ENCODE measurements at places on chromosomes 4 and X. TPM values are rescaled to one million over a fixed set of nuclear protein-coding genes. Genes with fewer than 3 reads are reported as not detected.

GRCh38 chrX:119095936-119096335 is 23.1 kb downstream of the CT47C1 start:
- H3K4me3 ChIP-seq: no peak overlapping the region
- no peak for DNase-seq
- H3K27me3 ChIP-seq: no peaks in the 10 kb centered on the region

GRCh38 chrX:19906293-19906692 is 18.9 kb upstream of the SH3KBP1 start:
- peak overlapping the region; percentile 4 for H3K27ac ChIP-seq
- no peaks in the 10 kb centered on the region for H3K27me3 ChIP-seq
- H3K4me3 ChIP-seq: no peak overlapping the region
- no peaks in the 10 kb centered on the region for H3K4me1 ChIP-seq

Gene ADGRA3
- total RNA-seq: 76.7 TPM

- no peaks in the 10 kb centered on the region for H3K27me3 ChIP-seq
- no peak overlapping the region for H3K4me3 ChIP-seq
- H3K36me3 ChIP-seq: no peaks in the 10 kb centered on the region
- no peaks in the 10 kb centered on the region for H3K4me1 ChIP-seq
Measured at GRCh38 chr4:93748373-93749291, 79.9 kb upstream of the ATOH1 start.

- DNase-seq: no peak
- H3K4me1 ChIP-seq: no peaks in the 10 kb centered on the region
- H3K4me3 ChIP-seq: no peak overlapping the region
- H3K27me3 ChIP-seq: no peaks in the 10 kb centered on the region
- no peaks in the 10 kb centered on the region for H3K36me3 ChIP-seq
Measured at GRCh38 chr4:152824561-152824960, 44.8 kb downstream of the ARFIP1 start.

- DNase-seq: no peak
- no peak overlapping the region for H3K27ac ChIP-seq
- no peak overlapping the region for H3K4me3 ChIP-seq
- H3K27me3 ChIP-seq: no peaks in the 10 kb centered on the region
- no peaks in the 10 kb centered on the region for H3K4me1 ChIP-seq
Measured at GRCh38 chr4:44256414-44256813, 192.2 kb downstream of the KCTD8 start.

Gene NFXL1
- 22.4 TPM for total RNA-seq

Measured in transverse colon (tissue), 4 donors.